Neural crest cell (in vitro differentiated cells): ENCODE measurements at places on chromosomes 6 and 20.

- no peak for DNase-seq
Observed at GRCh38 chr20:38248133-38248532, 12.4 kb downstream of the KIAA1755 start.

- no peak for DNase-seq
Observed at GRCh38 chr20:56634307-56634706, 5.2 kb downstream of the TFAP2C start.

- DNase-seq = no peak
Observed at GRCh38 chr6:170420283-170420682, 113.7 kb downstream of the FAM120B start.

DNA sequence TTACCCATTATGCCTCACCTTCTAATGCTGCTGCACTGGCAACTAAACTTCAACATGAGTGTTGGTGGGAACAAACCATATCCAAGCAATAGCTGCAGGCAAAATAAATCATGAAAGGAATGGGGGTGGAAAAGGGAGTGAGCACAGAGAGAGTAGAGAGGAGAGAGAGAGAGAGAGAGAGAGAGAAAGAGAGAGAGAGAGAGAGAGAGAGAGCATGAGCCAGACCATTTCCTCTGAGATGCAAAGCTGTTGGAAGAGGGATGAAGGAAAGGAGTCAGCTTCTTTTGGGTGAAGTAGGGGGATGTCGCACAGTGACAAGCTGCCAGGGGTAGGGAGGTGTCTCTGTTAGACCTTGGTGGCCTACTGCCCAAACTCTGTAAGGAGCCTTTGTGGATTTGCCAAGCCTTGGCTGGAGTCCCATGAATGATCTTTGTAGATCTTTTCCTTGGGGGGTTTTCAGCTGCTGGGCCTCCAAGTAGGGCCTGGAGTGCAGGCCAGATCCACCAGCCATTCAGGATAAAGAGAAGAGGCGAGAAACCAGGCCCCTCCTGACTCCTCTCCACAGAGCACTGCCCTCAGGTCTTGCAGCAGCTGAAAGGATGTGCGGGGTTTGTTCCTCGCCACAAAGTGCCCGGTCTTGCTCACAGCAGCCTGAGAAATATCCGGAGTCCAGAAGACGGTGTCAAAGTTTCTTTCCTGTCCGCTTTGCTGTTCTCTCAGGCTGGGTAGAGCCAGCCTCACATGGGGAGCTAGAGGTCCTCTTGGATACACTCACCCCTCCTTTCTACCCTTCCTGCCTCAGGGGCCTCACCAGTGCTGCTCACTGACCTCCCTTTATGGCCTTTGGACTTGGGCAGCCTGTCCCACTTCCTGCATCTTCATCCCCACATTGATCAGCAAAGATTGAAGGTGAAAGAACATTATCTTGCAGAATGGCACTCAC, 17.8 kb downstream of the BTBD3 start:
- DNase-seq = no peak
